ENCODE measurements at places on chromosomes 13 and 19.

DNA sequence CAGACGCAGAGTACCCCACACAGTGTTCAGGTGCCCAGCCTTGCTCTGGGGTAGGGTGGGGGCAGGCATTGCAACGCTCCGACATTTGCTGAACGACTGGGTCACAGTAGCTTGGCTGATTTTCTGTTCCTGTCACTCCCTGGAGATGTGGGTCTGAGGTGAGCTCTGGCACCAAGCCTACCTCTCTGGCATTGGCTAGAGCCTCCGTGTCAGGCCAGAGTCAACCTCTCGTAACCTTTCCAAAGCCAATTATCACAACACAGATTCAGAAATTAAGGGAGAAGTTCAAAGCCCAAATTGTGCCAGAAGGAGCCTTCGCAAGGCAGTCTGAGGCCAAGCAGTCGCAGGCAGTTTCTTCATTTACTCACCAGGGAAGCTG lies 117.2 kb downstream of the IRS2 start:
- no peak for DNase-seq

GRCh38 chr19:42184401-42184861 lies 33.0 kb downstream of the DEDD2 start:
- DNase-seq, result peak; percentile 68

DNA sequence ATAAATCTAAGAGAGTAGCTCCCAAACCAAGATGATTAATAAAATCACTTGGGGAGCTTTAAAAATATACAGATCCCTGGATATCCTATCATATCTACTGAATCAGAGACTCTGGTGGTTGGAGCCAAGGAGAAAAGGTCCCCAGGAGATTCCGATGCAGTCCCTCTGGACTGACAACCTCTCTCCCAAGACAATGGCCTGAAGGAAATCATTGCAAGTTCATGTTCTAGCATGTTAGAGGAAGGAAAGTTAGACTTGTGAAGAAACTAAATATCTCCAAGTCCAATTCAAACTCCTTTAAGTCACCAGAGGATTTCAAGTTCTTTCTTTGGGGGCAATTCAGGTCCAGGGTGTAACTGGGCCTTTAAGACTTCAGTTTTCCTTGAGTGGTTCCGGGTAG lies 84.7 kb upstream of the MEDAG start:
- no peak for DNase-seq

GRCh38 chr13:93244918-93245280 lies 18.3 kb downstream of the GPC6 start:
- no peak for DNase-seq

- no peak for DNase-seq
Observed at GRCh38 chr19:39448271-39448670, 2.9 kb downstream of the SUPT5H start.

DNA sequence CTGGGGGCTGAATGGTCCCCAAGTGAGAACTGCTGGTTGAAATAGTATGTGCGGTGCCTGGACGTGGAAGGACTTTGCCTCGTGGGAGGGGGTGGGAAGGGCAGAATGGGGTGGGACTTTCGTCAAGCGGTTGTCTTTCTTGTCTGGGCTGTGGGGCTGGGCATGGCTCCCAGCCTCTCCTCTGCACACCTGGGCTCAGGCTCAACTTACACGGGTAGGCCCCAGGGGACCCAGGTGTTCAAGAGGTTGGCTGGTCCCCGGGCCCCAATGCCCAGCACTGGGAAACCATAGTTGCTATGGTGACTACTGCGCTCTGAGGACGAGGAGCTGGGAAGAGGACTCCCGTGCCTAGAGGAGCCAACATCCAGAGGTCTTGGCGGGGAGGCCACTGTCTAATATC lies 7.3 kb downstream of the NWD1 start:
- no peak for DNase-seq

- no peak for DNase-seq
Observed at GRCh38 chr13:32745509-32745908, 159.3 kb downstream of the PDS5B start.

DNA sequence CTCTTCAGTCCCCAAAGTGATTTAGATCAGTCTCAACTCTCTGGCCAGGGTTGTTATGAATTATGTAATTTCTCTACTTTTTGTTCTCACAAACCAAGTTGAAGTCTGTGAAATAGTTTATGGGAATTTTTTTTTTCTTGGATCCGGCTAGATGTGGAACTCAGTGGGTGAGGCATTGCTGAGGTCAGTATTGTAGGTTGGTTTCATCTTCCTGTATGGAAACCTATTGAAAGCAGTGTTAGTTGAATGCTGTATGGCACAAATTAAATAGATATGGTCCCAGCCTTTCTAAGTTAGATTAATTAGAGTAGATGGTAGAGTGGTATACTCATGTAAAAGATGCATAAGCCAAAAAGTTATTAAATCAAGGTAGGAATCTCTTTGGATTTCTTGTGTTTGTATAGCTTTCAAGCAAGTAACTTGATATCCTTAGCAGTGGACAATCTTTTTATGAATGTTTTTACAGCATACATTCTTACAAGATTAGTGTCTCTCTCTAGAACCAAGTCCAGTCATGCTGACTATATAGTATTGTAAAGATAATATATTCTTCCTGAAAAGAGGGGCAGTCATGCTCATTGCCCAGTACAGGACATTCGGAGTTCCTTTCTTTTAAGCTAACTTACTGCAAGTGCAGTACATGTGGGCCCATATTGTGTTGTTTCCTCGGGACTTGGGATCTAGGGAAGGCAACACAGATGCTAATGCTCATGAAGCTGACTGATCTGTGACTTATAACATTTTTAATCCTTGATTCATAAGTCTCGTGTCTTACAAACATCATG lies 2541.1 kb downstream of the PCDH9 start:
- no peak for DNase-seq

GRCh38 chr13:94878602-94879165 lies 166.3 kb upstream of the SOX21 start:
- no peak for DNase-seq

GRCh38 chr19:41325947-41326706 lies 16.2 kb downstream of the CCDC97 start:
- DNase-seq, result peak; percentile 29

GRCh38 chr19:1370579-1371361 lies 12.9 kb upstream of the NDUFS7 start:
- DNase-seq, result no peak

DNA sequence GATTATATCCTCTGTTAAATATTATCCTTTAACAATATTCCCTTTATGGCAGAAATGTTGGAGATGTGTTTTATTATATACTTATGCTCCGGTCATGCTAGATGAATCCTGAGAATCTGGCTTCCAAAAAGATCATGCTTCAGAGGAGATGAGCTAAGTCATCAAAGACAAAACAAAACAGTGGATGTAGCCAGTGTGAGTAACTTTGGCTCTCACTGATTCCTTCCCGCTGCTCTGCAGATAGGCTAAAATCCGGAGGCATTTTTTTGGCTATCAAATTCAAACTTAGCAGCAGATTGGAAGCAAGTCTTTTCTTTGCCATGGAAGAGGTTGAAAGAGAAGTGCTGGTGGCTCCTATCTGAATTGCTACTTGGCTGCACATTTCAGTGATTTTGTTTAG lies 295.9 kb downstream of the GPC6 start:
- DNase-seq, result no peak

DNA sequence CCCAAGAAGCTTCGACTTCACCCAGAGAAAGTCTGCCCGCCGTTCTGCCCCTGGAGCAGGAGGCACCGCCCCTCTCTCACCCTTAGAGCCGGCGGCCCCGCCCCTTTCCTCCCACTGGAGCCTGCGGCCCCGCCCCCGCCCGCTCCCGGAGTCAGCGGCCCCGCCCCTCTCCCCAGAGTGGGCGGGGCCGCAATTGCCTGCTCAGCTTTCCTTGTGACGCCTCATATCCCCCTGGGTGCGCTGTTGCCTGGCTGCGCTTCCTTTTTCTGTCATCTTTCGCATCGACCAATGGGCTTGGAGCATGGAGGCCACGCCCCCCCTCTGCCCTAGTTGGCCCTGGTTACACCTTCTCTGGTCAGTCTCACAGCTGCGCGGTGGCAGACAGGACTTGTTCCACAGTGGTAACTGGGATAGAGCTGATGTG lies 38.2 kb upstream of the ZNF492 start:
- no peak for DNase-seq

DNA sequence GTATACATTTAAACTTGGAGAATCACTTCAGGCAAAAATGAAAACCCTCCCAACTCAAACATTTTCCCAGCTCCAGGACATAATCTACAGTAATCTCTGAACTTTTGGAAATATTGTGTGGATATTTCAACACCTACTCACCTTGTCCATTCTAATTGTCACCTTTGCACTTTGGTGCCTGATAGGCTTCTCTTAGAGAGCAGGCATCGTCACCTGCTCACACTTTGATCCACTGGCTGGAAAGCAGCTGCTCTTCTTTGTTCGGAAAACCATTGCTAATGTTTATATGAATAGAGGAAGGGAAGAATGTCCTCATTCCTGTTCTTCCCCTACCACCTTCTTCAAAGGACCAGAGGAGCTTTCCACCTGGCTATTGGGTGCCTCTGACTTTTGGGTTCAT lies 411.2 kb downstream of the FGF9 start:
- DNase-seq, result no peak

- DNase-seq, result peak; percentile 90
Observed at GRCh38 chr19:45506989-45507871, at the start of gene VASP. TSS of gene VASP (plus strand) at chr19:45507479. CDS start at chr19:45507772, 293 bp downstream.

GRCh38 chr19:10552510-10553053 lies 8.9 kb downstream of the ATG4D start:
- peak; percentile 43 for DNase-seq

DNA sequence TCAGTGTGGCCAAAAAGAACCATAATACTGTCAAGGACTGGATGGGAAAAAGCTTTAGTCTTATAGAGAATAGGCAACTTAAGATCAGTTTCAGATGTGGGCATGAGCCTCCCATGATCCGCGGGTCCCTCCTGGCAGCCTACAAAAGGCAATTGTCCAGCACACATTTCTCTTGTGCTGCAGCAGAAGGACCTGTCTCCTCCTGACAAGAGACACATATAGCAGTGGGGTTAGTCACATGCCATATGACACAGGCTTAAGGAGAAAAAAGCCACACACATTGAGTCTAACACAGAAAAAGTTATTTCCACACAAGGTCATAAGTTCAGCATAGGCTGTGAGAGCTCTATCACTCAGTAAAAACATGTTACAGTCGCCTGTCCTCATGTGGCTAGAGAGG lies 1378.7 kb upstream of the PRR20A start:
- no peak for DNase-seq

DNA sequence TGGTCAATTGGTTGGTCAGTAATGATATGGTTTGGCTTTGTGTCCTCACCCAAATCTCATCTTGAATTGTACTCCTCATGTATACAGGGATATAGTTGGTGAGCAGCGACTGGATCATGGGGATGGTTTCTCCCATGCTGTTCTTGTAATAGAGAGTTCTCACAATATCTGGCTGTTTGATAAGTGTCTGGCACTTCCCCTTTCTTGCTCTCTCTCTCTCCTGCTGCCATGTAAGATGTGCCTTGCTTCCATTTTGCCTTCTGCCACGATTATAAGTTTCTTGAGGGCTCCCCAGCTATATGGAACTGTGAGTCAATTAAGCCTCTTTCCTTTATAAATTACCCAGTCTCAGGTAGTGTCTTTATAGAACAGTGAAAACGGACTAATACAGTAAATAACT lies 120.7 kb downstream of the TRPC4 start:
- no peak for DNase-seq

- DNase-seq, result no peak
Observed at GRCh38 chr13:62278271-62278670, 862.6 kb upstream of the PCDH20 start.

DNA sequence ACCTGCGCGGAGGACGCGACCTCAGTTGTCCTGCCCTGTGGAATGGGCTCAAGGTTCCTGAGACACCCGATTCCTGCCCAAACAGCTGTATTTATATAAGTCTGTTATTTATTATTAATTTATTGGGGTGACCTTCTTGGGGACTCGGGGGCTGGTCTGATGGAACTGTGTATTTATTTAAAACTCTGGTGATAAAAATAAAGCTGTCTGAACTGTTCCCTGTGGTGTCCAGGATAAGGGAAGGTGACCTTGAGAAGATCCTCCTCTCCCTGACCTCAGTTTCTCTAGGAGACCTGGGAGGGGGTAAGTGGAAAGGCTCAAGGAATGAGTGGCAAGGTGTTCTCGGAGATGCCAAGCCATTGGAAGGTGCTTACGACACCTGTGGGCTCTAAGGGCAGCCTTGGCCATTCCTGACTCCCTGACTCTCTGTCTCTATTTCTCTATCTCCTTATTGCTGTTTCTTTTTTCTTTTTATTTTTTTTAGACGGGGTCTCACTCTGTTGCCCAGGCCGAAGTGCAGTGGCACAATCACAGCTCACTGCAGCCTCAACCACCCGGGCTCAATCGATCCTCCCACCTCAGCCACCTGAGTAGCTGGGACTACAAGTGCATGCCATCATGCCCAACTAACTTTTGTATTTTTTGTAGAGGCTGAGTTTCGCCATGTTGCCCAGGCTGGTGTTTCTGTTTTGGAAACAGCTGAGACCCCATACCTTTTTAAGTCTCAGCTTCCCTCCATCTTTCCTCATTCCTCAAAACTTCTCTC lies 3.2 kb downstream of the GDF15 start:
- DNase-seq, result no peak

Data from stimulated activated CD4-positive, alpha-beta T cell treated with anti-CD3 and anti-CD28 coated beads, Interleukin-4, amount 100 ng/mL, for 1 hour (primary cell).